Lower leg skin (tissue), 4 donors: ENCODE measurements at places on chromosomes 12 and 14. TPM values are rescaled to one million over a fixed set of nuclear protein-coding genes. Genes with fewer than 3 reads are reported as not detected.

The ZDHHC22 gene
- not detected for total RNA-seq

The KRT5 gene
- total RNA-seq, result 3,651 TPM

GRCh38 chr12:57524814-57525614 is 2.4 kb downstream of the MBD6 start:
- no peak for DNase-seq

DNA sequence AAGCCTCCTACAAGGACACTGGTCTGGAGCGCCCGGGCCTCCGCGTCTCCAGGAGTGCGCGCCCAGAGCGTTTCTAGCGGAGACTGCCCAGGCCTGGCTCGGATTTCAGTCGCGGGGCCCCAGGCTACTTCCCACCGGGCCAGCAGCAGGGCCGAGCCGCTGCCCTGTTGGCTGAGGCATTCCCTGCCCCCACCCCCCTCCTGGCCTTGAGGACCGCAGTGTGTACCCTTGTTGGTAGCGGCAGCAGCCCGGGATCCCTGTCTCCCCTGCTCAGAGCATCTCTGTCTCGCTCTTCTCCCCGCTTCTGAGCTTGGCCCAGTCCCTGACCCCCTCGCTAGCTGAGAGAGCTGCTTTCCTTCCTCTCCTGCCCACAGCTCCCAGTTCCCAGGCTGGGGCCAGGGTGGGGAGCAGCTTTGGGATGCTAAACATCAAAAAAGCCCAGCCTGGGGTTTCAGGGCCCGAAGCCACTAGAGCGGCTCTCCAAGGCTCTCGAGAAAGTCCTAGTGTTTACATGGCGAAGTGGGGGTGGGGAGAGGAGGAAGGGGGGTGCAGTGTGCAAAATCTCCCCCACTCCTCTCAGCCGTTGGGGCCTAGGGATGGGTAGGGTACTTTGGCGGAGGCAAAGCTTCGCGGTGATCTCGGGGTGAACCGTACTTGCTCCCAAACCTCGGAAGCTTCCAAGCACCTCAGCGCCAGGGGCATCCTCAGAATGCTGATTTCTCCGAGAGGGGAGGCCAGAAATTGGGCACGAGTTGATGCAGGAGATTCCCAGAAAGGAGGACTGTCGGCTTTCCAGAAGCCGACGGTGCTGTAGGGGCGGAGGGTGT is 6.4 kb downstream of the NKX2-1 start:
- no peak for DNase-seq

DNA sequence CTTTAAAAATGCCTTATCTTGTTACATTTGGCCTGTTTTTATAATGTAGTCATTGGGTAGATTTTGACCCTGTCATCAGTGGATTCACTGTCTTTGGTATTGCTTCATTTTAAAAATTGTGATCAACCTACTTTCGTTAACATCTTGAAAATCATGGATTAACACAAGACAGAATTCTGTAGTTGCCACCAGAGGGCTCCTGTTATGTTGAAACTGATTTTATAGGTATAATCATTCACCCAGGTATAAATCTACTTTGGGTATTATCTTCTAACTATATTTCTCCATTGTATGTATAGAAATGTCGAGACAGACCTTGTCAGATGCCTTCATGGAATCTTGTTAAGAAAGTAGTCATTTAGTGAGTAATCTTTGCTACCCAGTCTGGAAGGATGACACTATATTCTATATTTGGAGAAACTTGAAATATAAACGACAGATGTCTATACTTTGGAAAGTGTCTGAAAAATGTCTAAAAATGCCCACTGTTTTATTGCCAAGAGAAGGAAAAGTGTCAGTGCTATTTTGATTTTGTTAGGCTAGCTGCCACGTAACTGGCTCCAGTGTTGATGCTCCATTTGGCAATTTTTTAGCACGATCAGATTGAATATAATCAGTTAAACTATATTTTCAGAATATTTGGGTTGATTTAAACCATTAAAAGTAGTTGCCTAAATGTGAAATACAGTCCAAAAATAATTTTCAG is 129.4 kb downstream of the PELI2 start:
- no peak for DNase-seq

GRCh38 chr12:66060163-66060907 is 70.2 kb downstream of the LLPH start:
- no peak for DNase-seq

The VDR gene
- 36.7 TPM for total RNA-seq

DNA sequence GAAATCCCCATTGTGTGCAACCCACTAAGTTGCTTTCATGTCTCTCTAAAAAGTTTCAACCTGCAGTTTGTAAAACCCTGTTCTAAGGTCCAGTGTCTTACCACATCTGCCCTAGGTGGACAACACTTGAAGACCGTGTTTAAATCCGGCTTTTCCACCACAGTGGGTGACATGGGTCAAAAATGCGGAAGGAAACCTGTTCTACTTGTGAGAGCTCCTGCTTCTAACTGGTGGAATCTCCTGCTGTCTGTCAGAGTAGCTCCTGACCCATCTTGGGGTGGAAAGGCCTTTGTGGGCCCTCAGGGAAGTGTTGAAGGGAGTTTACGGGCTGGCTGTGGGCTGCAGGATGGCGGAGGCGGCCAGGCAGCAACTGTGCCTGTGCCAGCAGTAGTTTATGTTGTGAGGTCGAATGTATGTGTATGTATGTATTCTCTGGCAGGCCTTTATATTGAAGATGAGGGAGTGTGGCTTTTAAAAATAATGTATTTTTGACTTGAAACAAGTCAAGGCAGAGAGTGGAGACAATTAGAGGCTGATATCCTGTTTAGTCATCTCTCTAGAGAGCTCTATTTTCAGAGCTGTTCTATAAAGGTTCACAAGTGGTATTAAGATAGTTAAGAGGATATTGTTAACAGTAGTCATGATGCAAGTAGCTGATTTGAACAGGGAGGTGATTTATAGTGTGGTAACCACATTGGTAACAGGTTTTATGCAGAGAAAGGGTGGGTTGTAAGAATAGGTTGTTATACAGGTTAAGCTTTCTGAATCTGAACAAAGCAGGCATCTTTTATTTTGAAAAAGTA is 67.0 kb downstream of the PRKCH start:
- no peak for DNase-seq

The FGD6 gene
- total RNA-seq, result 15.4 TPM

DNA sequence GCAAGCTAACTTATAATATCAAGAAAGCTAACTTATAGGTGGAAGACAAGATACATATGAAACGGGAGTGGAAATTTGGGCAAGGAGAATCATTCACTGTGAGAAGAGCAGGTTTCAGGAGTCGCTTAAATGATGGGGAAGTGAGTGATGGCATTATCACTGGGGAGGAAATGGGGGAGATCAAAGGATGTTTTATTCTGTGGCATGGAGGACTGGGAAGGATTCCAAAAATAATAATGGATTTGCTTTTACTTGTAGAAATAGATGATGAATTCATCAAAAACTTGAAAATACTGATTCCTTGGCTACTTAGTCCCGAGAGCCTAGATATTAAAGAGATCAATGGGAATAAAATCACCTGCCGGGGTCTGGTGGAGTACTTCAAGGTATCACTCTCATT is 47.8 kb downstream of the SAV1 start:
- DNase-seq, result no peak

- DNase-seq, result no peak
These were observed 48.9 kb upstream of the EML1 start for GRCh38 chr14:99744199-99744872.

GRCh38 chr12:64403707-64404469 is at the start of gene XPOT:
TSS of gene XPOT (plus strand) at chr12:64404392. CDS start at chr12:64410036, 5,644 bp downstream.
- peak; percentile 98 for DNase-seq

The ST8SIA1 gene
- 9.5 TPM for total RNA-seq

The PGF gene
- total RNA-seq, result 9.8 TPM

DNA sequence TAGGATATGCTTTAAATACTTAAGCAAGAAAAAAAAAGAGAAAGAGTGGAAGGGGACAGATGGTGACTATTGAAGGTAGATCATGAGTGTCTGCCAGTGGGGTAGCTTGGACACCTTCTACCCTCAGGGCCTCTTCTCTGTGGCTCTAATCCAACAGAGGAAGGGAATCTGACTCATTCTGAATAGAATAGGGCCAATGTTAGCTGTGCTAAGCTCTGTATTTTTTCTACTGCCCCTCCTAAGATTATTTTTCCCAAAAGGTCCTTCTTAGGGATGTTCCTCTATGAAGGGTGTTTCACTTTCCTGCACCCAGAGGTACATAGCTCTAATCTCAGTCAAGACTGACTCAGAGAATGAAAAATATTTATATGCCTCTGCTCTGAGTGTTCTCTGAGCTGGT is 25.6 kb downstream of the UNC79 start:
- no peak for DNase-seq

GRCh38 chr14:76985540-76986230 is 42.8 kb downstream of the IRF2BPL start:
- no peak for DNase-seq

DNA sequence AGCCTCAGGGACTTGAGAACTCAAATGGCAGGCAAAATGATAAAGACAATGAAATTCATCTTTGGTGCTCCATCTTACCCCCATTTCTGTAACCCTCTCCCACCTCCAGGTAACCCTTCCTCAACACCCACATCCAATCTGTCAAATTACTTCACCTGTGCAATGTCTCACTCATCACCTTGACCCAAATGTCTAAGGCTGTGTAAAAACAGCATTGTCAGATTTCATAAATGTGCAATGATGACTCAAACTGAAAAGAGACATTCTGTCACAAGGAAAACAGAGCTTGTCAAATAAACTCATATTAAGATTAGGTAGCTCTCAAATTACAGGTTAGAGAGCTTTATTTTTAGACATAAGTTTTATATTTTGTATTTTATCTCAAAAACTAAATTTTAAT is 19.9 kb upstream of the COCH start:
- DNase-seq, result no peak

DNA sequence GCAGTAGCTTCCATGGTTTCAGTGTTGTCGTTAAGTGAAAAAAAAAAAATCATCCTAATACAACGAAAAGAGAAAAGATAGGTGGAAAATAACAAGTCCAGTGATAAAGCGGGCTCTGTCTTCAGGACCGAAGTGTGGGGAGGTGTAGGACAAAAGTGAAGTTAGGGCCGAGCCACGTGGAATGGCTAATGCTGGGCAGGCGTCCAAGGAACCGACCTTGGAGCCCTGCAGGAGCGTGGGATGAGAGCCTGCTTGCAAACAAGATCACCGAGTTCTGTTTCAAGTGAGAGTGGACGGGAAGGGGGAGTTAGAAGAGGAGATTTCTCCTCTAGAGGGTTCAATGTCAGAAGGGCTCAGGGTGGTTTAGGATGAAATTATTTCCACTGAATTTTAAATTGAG is 22.2 kb downstream of the A2ML1 start:
- no peak for DNase-seq

- DNase-seq, result no peak
These were observed 1081.4 kb upstream of the LRFN5 start for GRCh38 chr14:40525314-40525713.
